ENCODE measurements at places on chromosomes 6 and 20. TPM values are rescaled to one million over a fixed set of nuclear protein-coding genes. Genes with fewer than 3 reads are reported as not detected.

DNA sequence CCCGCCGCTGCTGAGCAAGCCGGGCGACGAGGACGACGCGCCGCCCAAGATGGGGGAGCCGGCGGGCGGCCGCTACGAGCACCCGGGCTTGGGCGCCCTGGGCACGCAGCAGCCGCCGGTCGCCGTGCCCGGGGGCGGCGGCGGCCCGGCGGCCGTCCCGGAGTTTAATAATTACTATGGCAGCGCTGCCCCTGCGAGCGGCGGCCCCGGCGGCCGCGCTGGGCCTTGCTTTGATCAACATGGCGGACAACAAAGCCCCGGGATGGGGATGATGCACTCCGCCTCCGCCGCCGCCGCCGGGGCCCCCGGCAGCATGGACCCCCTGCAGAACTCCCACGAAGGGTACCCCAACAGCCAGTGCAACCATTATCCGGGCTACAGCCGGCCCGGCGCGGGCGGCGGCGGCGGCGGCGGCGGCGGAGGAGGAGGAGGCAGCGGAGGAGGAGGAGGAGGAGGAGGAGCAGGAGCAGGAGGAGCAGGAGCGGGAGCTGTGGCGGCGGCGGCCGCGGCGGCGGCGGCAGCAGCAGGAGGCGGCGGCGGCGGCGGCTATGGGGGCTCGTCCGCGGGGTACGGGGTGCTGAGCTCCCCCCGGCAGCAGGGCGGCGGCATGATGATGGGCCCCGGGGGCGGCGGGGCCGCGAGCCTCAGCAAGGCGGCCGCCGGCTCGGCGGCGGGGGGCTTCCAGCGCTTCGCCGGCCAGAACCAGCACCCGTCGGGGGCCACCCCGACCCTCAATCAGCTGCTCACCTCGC, 1.5 kb downstream of the ARID1B start:
- H3K4me1 ChIP-seq: peaks cover 14% of the 10 kb centered on the region
- peak overlapping the region; percentile 89 for H3K4me3 ChIP-seq
- H3K27ac ChIP-seq: no peak overlapping the region

DNA sequence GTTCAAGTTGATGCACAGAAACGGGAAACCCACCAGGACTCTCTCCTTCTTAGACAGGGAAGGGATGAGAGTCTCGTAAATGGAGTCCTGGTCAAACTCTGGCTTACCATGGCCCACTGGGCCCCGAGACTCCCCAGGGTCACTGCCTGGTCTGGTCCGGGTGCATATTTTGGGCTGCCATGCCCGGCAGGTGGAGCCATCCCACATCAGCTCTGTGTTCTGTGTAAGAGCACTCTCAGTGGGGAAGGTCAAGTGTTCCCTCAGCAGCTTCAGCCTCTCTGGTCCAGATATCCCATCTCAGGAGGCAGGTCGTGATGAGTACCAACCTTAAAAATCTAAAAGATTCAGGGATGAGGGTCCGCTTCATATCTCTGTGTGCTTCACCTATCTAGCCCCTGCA, 138.8 kb downstream of the EDN3 start:
- no peak overlapping the region for H3K27ac ChIP-seq
- DNase-seq: no peak
- peaks cover 6% of the 10 kb centered on the region for H3K27me3 ChIP-seq
- H3K4me1 ChIP-seq: no peaks in the 10 kb centered on the region

The NANP gene
- 1.1 TPM for total RNA-seq

DNA sequence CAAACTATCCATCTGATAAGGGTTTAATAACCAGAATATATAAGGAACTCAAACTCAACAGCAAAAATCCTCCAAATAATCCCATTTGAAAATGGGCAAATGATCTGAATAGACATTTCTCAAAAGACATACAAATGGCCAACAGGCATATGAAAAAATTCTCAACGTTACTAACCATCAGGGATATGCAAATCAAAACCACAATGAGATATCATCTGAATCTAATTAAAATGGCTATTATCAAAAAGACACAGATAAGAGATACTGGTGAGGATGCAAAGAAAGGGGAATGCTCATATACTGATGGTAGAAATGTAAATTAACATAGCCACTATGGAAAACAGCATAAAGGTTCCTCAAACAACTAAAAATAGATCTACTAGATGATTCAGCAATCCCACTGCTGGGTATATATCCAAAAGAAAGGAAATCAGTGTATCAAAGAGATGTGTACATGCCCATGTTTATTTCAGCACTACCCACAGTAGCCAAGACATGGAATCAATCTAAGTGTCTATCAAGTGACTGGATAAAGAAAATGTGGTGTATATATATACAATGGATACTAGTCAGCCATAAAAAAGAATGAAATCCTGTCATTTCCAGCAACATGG, 6.1 kb upstream of the BRD2 start:
- DNase-seq: no peak
- H3K4me3 ChIP-seq: no peak overlapping the region
- H3K4me1 ChIP-seq: peaks cover 19% of the 10 kb centered on the region
- H3K27me3 ChIP-seq: no peaks in the 10 kb centered on the region
- H3K36me3 ChIP-seq: no peaks in the 10 kb centered on the region

The FAM83B gene
- not detected for total RNA-seq

- DNase-seq: no peak
- H3K4me3 ChIP-seq: no peak overlapping the region
- no peaks in the 10 kb centered on the region for H3K27me3 ChIP-seq
- no peaks in the 10 kb centered on the region for H3K36me3 ChIP-seq
- no peaks in the 10 kb centered on the region for H3K4me1 ChIP-seq
These were observed 747.7 kb downstream of the PHF3 start for GRCh38 chr6:64383277-64383676.

The OR2J3 gene
- total RNA-seq: not detected

- H3K36me3 ChIP-seq: no peaks in the 10 kb centered on the region
- peaks cover 4% of the 10 kb centered on the region for H3K4me1 ChIP-seq
These were observed 77.8 kb downstream of the NCR2 start for GRCh38 chr6:41413250-41413649.

DNA sequence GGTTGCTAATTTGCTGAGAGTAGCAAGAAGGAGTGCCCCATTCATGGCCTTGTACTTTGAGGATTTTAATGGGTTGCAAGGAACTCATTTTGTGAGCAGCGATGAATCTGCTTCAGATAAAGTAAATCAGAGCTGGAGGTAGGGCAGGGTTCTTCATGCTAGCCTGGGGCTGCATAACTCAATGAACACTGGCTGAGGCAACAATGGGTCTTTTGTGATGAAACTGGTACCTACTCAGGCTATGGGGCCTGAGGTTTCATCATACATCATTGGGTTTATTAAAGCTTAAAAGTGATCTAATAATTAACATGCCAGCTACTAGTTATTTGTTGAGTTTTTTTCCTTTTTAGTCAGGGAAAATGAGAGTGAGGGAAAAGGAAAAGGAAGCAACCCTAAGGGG, 106.9 kb downstream of the FAM50B start:
- H3K4me3 ChIP-seq: no peak overlapping the region
- DNase-seq: no peak
- no peak overlapping the region for H3K27ac ChIP-seq
- no peaks in the 10 kb centered on the region for H3K27me3 ChIP-seq
- no peaks in the 10 kb centered on the region for H3K4me1 ChIP-seq

- no peak for DNase-seq
- H3K36me3 ChIP-seq: no peaks in the 10 kb centered on the region
- H3K27me3 ChIP-seq: no peaks in the 10 kb centered on the region
These were observed 67.1 kb upstream of the FLRT3 start for GRCh38 chr20:14404515-14404914.

DNA sequence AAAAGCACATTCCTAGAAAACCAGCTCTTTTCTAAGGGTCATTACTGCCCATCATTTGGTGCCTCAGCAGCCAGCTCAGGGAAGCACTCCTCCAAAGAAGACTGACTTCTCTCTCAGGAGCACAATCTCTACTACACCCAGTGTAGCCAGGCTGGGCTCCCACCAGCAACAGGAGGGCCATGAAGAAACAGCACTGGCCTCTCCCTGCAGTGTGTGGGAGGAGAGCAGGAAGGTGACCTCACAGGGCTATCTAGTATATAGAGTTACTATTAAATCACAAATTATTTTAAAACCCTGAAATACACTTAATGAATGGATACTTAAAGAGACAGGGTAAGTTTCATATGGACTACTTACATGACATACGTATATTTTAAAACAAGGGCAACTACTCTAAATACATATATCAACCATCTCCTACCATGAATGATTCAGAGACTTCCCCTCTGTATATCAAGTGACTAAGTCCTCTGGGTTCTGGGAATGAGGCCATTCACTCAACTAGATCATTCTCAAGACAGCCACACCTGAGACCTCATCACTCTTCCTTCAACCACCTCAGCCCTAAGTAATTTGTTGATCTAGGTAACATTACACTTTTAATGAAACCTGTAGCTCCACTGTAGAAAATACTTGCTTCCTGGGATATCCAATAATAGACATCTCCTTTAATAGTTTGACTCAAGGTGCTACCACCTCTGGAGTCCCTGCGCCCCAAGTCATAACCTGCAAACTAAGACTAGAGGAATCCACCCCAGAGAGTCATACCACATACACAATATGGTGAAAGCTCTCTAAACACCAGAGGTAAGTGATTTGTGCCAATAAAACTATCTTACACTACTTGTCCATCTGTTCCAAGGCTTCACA, 25.2 kb downstream of the TBX18 start:
- no peaks in the 10 kb centered on the region for H3K4me1 ChIP-seq
- H3K36me3 ChIP-seq: no peaks in the 10 kb centered on the region
- no peaks in the 10 kb centered on the region for H3K27me3 ChIP-seq
- DNase-seq: no peak
- H3K27ac ChIP-seq: no peak overlapping the region

All from CD4-positive, alpha-beta T cell (primary cell).